Upper lobe of right lung (tissue), 1 donor: ENCODE measurements at places on chromosomes 11 and 22. TPM values are rescaled to one million over a fixed set of nuclear protein-coding genes. Genes with fewer than 3 reads are reported as not detected.
A peak's percentile ranks its signal among the peaks of the same experiment; 100 is the strongest.

DNA sequence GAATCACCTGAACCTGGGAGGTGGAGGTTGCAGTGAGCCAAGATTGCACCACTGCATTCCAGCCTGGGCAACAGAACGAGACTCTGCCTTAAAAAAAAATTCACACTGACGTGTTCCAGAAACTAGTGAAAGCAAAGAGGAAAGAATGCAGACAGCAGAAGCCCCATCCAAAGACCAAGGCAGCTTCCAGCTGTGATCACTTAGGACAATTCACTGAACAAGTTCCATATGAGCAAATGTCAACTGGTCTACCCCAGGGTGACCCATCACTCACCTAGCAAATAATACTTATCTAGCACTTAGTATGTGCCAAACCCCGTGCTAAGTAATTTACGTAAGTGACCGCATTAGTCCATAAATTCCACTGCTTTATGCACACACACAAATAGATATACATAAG lies 138.9 kb downstream of the LARGE1 start:
- no peak for DNase-seq

- DNase-seq, result no peak
Measured at GRCh38 chr11:131498631-131499160, 128.3 kb downstream of the NTM start.

GRCh38 chr11:47724041-47724729 lies 9.0 kb upstream of the AGBL2 start:
- no peak for DNase-seq

DNA sequence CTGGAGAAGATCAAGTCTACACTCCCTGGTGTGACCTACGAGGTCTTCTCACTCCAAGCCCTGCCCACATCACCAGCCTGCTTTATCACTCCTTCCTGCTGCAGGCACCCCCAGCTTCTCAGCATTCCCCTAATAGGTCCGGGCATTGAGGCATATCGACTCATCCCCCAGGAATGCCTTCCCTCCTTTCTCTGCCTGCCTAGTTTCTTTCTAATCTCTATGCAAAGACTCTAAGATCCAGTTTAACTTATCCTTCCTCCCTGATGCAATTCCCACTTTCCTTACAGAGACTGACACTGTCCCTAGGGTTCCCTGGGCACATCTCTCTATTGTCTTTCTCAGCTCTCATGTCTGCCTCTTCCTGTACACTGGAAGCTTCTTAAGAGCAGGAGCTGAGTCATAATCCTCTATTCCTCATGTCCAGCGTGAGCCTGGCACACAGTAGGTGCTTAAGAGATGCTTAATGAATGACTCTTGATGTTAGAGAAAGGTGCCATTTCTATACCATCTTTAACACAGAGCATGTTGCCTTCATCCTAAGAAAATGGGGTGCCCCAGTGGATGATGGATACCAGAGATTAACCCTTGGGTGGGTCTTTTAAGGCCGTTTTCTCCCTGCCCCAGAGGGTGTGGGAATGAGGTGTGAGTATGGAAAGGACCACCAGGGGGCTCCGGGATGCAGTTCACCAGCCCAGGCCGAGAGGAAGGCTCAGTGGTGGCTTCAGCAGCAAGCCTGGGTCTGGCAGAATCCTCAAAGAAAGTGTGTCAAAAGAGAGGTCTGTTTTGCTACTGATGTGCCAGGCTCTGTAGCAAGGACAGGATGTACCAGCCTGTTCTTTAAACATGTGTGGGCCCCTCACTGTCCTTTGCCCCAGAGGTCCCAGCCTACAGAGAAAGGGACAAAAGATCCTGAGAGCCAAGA lies 34.7 kb downstream of the PARVA start:
- no peak for DNase-seq

DNA sequence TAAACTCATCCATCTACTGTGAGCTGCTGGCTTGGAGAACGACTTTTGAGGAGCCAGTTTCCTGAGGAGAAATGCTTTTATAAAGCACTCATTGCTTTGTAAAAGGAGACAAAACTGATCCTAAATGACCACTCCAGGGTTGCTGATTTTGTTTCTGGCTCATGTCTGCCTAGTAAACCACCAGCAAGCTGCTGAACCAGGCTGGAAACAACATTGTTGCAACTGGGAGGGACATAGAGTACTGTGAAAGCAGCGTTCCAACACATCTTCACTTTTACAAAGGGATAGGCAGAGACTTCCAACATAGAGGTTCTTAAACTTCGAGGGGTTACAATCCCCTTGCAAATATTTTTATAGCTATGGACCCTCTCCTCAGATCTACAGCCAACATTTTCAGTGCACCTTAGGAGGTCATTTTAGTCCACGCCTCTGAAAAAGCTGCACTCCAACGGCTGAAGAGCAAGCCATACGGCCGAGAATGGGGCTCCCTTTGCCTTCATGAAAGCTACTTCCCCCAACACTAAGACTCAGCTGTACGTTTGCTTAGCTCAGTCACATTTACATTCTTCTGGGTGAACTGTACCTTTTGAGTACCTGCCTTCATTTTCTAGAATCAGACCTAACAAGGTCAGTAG lies 54.7 kb downstream of the PANX1 start:
- no peak for DNase-seq

- no peak for DNase-seq
Measured at GRCh38 chr11:91698845-91699244, 525.8 kb upstream of the FAT3 start.

DNA sequence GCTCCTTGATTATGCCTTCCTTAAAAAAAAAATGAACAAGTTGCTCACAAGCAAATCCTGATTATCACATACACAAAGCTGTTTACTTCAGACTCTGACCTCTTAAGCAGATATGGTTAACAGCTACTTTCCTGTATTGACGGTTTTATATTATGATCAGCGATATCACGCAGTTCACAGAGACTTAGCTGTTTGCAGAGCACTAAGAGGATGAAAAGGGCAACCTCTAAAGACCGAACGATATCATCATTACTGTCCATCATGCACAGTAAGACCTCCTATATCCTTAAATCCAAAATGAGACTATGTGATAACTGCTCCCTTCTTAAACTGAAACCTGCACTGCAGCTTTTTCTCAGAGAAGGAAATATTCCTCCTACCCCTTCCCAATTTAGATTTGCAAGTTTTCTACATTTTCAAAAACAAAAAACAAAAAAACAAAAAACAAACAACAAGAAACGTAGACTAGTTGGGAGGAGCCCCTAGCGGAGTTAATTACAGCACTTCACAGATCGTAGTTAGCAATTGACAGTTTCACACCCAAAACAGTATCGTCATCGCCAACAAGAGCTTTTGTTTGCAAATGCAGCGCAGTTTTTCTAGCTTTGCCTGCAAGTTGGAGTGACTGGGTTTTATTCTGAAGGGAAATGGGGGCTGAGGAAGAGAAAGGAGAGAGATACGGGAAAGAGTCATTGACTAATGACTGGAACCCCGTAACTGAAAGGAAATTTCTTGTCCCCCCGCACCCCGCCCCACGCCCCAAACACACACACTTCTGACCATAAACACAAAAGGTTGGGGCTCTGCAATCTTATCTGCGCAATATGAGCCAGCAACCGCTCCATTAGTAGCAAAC lies 1.2 kb downstream of the DDX6 start:
- no peak for DNase-seq

DNA sequence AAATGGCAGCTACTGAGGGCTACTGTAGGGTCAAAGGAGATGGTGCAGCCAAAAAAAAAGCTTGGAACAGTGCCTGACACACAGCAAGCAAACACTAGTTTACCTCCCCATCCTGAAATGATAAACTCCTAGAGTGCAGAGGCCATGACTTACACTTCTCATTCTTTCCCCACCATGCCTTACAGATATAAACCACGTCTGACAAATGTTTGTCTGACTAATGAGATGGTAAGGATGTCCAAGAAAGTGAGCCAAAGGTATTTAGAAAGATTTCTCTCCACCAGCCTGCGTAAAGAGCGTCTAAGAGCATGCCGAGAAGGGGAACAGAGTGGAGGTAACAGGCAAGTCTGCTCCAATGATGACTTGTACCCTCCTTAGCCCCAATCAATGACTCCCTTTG lies 99.0 kb downstream of the LARGE1 start:
- no peak for DNase-seq

DNA sequence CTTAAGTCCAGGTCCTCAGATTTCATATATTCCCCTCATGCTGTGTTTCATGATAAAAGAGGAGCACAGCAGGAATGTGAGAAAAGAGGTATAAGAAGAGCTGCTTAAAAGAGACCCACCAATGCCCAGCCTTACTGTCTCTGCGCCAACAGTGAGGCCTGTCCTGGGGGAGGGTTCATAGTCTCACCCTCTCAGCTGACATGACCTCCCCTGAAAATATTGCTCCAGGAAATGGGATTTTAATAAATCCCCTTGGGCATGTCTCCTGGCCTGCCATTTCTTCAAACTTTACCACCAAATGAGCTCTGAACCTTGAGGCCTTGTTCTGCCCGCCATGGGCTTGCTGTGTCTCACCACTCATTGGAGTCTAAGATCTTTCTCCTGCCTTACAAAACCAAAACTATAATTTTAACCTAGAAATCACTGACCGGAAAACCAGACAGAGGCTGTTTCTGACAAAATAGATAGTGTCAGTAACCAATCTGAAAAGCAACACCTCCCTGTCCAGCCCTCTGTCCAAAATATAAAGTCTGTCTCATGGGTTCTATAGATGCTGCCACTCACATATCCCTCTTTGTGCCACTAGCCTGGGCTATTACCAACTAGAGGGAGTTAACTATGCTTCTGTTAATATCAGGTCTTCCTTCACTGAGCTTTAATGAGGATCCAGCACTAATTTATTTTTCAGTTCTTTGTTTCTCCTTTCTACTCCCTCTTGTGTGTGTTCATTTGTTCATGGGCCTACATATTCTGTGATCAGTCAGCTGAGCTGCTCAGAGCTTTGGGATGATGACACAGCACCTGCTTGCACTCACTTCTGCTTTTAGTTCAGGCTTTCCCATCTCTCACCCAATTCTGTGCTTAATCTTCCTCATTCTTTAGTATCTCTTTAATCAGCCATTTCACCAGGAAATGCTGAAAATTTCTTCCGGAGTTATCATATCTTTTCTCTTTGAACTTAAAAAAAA lies at the start of gene OR2AG2:
TSS of gene OR2AG2 (minus strand) at position 51 of the 968 bp plus-strand sequence. CDS start 3,019 bp downstream, outside the sequence.
- no peak for DNase-seq

- no peak for DNase-seq
Measured at GRCh38 chr11:114915871-114916805, 237.8 kb downstream of the NXPE2 start.

GRCh38 chr11:65078151-65078550 lies 5.7 kb downstream of the CDCA5 start:
- peak; percentile 78 for DNase-seq

GRCh38 chr11:23727387-23727786 lies 769.5 kb upstream of the LUZP2 start:
- no peak for DNase-seq

DNA sequence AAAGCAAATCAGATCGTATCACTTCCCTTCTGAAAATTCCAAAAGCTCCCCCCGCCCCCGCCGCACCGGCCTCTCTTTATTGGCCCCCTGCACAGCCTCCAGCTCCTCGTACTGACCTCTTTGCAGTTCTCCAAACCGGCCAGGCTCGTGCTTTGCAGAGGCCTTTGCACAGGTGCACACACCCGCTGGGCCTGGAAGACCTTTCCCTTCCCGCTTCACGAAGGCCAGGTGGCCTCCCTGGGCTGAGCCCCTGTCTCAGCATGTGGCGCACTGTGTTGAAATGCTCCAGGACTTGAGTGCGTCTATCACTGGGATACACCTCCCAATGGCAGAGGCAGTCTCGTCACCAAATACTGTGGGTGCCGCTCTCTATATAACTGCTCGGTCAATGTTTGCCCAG lies 13.2 kb upstream of the ADA2 start:
- DNase-seq, result no peak

- DNase-seq, result no peak
Measured at GRCh38 chr22:17675584-17675983, 37.0 kb downstream of the BCL2L13 start.

- DNase-seq, result peak; percentile 71
Measured at GRCh38 chr22:29031227-29032011, 30.2 kb downstream of the C22orf31 start.

GRCh38 chr11:35012467-35013191 lies 96.2 kb downstream of the PDHX start:
- DNase-seq, result no peak

DNA sequence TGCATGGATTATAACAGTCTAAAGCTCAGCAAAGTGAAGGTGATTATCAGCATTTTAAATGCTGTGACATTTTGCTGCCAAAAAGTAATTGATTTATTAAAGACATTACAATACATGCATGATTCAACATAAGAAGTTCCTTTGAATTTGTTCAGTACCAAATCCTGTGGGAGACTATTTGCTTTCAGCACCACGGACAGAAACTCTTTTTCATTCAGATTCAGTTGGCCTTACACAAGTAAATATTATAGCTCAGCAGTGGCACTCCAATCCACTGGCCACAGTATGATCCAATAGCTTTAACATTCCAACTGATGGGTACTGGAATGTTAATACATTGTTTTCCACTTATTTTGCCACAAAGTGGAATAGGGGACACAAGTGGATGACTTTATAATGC lies 806.7 kb downstream of the NTM start:
- no peak for DNase-seq

DNA sequence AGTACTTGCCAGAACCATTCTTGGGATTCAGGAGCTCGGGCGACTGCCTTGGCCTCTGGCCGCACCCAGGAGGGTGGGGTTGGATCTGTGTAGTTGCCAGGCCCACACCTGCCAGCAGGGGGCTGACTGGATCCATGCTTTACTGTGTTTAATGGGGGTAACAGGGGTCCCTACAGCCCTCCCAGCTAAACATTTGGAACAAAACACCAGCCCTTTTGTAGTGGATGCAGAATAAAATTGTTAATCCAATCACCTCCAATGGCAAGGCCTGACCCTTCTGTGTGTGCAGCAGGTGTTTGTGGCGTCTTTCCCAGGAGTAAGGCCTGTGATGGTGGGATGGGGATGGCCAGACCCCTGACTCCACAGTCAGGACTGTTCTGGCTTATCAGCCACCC lies 22.5 kb downstream of the SUN2 start:
- peak; percentile 71 for DNase-seq

- DNase-seq, result no peak
Measured at GRCh38 chr11:79237703-79238102, 203.1 kb downstream of the TENM4 start.

- no peak for DNase-seq
Measured at GRCh38 chr11:125447721-125448120, 48.3 kb downstream of the FEZ1 start.

The APOBEC3F gene
- total RNA-seq, result 9.0 TPM

The PATE2 gene
- not detected for total RNA-seq

The PLEKHA7 gene
- 43.6 TPM for total RNA-seq

The NAP1L4 gene
- total RNA-seq, result 92.7 TPM

The RAC2 gene
- total RNA-seq, result 107 TPM

The XNDC1N gene
- total RNA-seq, result 7.0 TPM

The CHADL gene
- total RNA-seq, result 3.4 TPM

The OR4C13 gene
- total RNA-seq, result not detected

The PYGM gene
- total RNA-seq, result 2.0 TPM

The SERPIND1 gene
- 0.58 TPM for total RNA-seq

The INPP5J gene
- 4.5 TPM for total RNA-seq
